ENCODE measurements at places on chromosomes 7 and 10. TPM values are rescaled to one million over a fixed set of nuclear protein-coding genes. Genes with fewer than 3 reads are reported as not detected.

GDF2 gene
- not detected for total RNA-seq

INMT gene
- total RNA-seq = 0.70 TPM

RBM33 gene
- 65.5 TPM for total RNA-seq

CDC14C gene
- total RNA-seq = not detected

SPAM1 gene
- not detected for total RNA-seq

PDE1C gene
- total RNA-seq = 0.31 TPM

HOXA3 gene
- not detected for total RNA-seq

ENKUR gene
- 0.26 TPM for total RNA-seq

GNB2 gene
- 174 TPM for total RNA-seq

SP4 gene
- total RNA-seq = 19.4 TPM

HKDC1 gene
- not detected for total RNA-seq

C1GALT1 gene
- total RNA-seq = 81.5 TPM

CPEB3 gene
- total RNA-seq = 1.1 TPM

AFAP1L2 gene
- total RNA-seq = 0.77 TPM

RELN gene
- total RNA-seq = 0.02 TPM

LRIT1 gene
- not detected for total RNA-seq

ZCCHC24 gene
- total RNA-seq = 3.8 TPM

CHAT gene
- total RNA-seq = not detected

MORN4 gene
- total RNA-seq = 11.9 TPM

PTPRZ1 gene
- 74.2 TPM for total RNA-seq

BHLHA15 gene
- 1.4 TPM for total RNA-seq

VIPR2 gene
- total RNA-seq = 1.6 TPM

PTN gene
- 16.8 TPM for total RNA-seq

HTR5A gene
- not detected for total RNA-seq

TRPV6 gene
- 0.81 TPM for total RNA-seq

LIPJ gene
- not detected for total RNA-seq

CALCR gene
- 0.44 TPM for total RNA-seq

GCK gene
- 0.90 TPM for total RNA-seq

PIK3CG gene
- not detected for total RNA-seq

WNT8B gene
- total RNA-seq = not detected

MSMB gene
- not detected for total RNA-seq

PTTG1IP2 gene
- total RNA-seq = not detected

GJD4 gene
- not detected for total RNA-seq

CNPY1 gene
- not detected for total RNA-seq

FAM25A gene
- not detected for total RNA-seq

NKX2-3 gene
- total RNA-seq = not detected

WDR86 gene
- total RNA-seq = 8.1 TPM

RAB19 gene
- 14.4 TPM for total RNA-seq

HYCC1 gene
- total RNA-seq = 120 TPM

MMD2 gene
- 0.11 TPM for total RNA-seq

CYP2C19 gene
- not detected for total RNA-seq

C1QL3 gene
- 3.2 TPM for total RNA-seq

ANKRD16 gene
- total RNA-seq = 11.4 TPM

H2BK1 gene
- 0.97 TPM for total RNA-seq

ZEB1 gene
- 0.11 TPM for total RNA-seq

GPRIN2 gene
- 10.1 TPM for total RNA-seq

SMO gene
- total RNA-seq = 70.0 TPM

FGL2 gene
- total RNA-seq = not detected

ZFAND2A gene
- total RNA-seq = 11.1 TPM
